Right ventricle myocardium superior (tissue), 1 donor: ENCODE measurements at places on chromosomes 3 and 15. TPM values are rescaled to one million over a fixed set of nuclear protein-coding genes. Genes with fewer than 3 reads are reported as not detected.

TMEM266 gene
- total RNA-seq, result 0.13 TPM

CD80 gene
- not detected for total RNA-seq

SHC4 gene
- 2.5 TPM for total RNA-seq

CFAP100 gene
- total RNA-seq, result not detected

CTDSPL gene
- 46.0 TPM for total RNA-seq

C3orf20 gene
- not detected for total RNA-seq

CELSR3 gene
- 0.16 TPM for total RNA-seq

- no peak for DNase-seq
Observed at GRCh38 chr3:37777835-37778234, 83.8 kb upstream of the CTDSPL start.

DNA sequence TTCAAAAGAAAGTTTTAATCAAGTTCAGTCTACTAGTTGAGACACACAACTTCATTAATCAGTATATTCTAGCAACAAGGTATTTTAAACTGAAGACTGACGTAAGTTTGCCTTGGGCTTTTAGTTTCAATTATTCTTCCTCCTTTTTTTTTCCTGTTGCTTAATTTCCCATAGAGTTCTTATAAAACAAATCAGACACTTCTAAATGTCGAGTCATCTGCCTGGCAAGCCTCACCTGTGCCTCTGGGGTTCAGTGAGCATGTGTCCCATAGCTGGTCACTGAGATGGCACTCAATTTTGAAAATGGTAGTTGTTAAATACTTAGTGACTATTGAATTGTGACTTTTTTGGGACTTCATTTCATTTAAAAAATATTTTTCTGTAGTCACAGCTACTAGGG lies 27.4 kb downstream of the NKIRAS1 start:
- DNase-seq, result no peak

DNA sequence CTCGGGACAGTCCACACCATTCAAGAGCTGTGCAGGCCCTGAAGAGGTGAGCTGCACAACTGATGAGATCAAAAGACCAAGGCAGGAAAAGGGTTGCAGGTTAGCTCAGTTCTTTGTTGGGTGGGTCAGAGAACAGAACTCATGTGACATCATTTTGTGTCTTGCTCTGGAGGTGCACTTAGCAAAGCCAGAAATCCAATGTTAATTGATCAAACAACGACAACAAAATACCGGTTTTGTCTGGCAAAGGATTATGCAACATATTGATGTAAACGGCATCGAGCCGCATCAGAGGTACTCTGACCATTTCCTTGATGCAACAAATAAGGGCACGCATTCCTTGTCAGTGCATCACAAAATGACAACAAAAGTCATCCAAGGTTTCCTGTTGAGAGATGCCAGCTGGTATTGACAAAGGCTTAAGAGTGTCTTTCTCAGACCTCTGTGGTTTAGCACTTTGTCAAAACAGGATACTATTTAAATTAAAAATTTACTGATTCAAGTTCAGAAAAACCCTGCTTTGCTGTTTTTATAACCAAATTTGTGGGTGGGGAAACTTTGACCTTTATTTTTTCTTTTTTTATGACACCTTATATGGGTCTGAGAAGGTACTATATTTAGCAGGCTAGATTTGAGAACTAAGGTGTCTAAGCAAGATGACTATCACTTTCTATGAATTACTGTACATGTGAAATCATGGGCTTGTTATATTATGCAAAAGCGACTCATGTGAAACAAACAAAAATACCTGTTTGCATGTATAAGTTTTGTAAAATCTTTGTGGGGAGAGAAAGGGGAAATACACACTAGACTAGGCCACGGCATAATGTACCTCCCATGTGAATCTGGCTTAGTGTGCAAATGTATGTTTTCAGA lies 496.1 kb downstream of the FOXP1 start:
- no peak for DNase-seq

GRCh38 chr3:64668582-64669510 lies 19.0 kb downstream of the ADAMTS9 start:
- DNase-seq, result no peak

- DNase-seq, result no peak
Observed at GRCh38 chr15:78082743-78083110, 5.2 kb upstream of the TBC1D2B start.

GRCh38 chr3:47635536-47635935 lies 56.9 kb upstream of the CSPG5 start:
- DNase-seq, result no peak

- no peak for DNase-seq
Observed at GRCh38 chr15:77921664-77922063, 155.8 kb downstream of the TBC1D2B start.

DNA sequence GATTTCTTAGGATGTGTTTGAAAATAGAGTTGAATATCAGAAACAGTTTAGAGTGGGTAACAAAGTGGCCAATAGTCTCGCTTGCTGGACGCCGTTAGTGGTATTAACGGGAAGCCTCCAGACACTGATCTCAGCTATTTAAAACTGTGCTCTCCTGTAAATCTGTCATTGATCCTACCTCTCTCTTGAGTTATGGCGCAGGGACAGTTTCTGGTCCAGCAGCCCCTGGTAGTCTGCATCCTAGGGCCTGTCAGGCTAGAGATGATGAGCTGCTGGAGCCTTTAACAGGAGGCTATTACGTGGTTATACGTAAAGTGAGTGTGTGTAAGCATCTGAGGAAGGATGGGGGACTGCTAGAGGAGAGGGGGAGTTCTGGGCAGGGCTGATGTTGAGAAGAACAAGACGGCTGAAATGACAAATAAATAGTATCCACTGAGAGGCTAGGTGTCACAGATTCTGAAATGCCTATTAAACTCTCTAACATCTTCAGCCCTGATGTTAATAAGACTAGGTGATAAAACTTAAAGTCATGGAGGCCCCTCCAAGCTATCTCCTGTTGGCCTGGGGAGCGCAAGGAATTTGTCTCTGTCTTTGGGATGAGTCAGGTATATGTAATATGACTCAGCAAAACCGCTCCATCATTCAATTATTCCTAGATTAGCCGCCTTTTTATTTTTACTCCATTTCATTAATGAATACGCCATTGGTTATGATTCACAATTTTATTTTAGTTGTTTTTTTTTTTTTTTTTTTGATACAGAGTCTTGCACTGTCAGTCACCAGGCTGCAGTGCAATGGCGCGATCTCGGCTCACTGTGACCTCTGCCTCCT lies 155.7 kb downstream of the GREM1 start:
- no peak for DNase-seq

GRCh38 chr3:195893044-195893395 lies 15.3 kb downstream of the TNK2 start:
- DNase-seq, result peak; percentile 85

DNA sequence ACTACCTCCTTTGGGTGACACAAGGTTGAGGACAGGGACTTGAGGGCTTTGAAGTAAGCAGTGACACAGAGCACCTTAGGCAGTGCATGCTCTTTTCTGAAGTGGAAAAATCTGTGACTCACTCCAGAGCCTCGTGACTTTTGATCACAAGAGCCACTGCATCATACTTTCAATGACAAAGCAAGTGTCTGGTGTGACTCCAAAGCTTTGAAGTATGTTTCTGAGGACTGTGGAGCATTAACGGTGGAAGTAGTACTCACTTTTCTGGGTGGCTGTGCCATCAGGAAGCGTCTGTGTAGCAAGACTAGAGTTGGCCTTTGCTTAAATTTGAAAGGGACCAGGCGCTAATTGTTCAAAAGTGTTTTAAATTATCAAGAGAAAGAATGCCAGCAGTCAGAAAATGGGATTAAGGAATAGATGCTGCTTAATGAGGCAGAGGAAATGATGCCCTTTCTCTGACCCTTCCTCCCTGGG lies 210.7 kb upstream of the TRIM42 start:
- DNase-seq, result no peak
